Stromal cell of bone marrow (primary cell): ENCODE measurements at places on chromosomes 12 and 14.

GRCh38 chr12:105576261-105576660 lies 245.8 kb downstream of the C12orf75 start:
- DNase-seq = no peak

GRCh38 chr12:130825771-130826150 lies 13.3 kb downstream of the STX2 start:
- DNase-seq = no peak

GRCh38 chr12:49616533-49617219 lies 6.7 kb upstream of the PRPF40B start:
- no peak for DNase-seq

- DNase-seq = no peak
These were observed 139.7 kb downstream of the PRIMA1 start for GRCh38 chr14:93648440-93649168.

- no peak for DNase-seq
These were observed 23.8 kb downstream of the DNM1L start for GRCh38 chr12:32702946-32703345.

DNA sequence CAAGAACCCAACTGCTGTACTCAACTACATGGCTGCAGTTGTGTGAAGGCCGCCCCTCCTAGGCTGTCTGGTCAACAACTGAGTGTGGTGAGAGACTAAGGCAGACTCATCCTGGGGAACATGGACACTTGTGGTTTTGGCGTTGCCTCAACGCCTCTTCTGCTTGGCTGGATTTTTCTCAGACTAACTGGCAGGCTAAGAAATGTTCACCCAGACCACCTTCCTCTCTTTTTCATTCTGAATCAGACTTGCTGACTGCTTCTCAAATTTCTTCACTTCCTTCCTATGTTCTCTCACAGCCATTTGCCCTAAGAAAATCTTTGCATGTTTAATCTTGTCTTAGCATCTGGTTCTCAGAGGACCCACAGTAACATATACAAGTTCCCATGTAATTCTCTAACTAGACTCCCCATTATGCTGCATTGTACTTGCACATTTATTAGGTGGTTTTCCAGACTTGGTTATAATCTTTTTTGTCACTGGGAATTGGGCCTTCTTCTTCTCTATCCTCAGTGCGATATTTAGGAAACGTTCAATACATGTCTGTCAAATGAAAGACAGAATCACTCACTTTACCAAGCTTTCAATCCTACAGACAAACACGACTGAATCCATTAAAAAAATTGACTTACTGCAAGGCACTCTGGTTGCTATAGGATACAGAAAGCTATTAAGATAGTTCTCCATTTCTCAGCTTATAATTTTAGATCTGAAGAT lies 327.6 kb downstream of the CCER1 start:
- DNase-seq = no peak

DNA sequence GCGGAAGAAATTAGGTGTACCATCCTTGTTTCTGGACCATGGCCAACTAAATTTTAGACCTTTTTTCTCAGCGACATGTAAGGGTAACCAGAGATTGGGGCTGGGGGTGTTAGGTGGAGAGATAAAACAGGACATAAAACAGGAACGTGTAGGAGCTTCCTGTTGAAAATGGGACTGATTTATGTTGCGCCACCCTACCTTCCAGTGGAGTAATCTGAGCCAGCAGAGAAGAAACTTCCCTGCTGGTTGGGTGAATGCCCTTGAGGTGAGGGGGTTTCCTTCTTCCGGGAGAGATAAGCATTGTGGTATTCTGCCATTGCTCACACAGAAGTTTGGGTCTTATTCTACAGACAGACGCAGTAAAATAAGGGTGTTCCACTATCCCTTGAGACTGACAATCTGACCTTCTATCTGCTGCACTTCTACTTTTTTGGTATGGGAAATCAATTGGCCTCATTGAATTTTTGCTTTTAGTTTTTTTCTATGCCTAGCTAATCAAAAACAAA lies 417.6 kb downstream of the PCNX1 start:
- no peak for DNase-seq

DNA sequence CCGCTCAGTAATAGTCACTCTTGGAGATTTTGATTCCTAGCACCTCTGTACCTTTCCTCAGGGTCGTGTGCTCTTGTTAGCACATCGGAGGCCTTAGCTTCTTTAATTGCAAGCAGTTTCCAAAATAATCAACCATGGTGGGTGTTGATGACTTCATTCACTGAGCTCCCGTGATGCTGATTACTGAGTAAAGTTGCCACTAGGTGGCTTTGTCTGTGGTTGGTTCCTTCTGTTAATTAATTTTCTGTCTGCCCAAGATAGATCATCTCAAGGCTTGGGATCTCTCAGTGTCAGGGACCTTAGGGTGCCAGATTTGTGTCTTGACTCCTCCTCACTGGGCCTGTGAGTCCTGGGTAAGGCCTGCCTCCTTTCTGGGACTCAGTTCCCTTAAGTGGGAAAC lies 54.3 kb downstream of the PTPN11 start:
- no peak for DNase-seq

GRCh38 chr12:124664395-124665111 lies 97.1 kb upstream of the NCOR2 start:
- DNase-seq = no peak

GRCh38 chr12:40693207-40693821 lies 1.1 kb downstream of the CNTN1 start:
- DNase-seq = no peak

DNA sequence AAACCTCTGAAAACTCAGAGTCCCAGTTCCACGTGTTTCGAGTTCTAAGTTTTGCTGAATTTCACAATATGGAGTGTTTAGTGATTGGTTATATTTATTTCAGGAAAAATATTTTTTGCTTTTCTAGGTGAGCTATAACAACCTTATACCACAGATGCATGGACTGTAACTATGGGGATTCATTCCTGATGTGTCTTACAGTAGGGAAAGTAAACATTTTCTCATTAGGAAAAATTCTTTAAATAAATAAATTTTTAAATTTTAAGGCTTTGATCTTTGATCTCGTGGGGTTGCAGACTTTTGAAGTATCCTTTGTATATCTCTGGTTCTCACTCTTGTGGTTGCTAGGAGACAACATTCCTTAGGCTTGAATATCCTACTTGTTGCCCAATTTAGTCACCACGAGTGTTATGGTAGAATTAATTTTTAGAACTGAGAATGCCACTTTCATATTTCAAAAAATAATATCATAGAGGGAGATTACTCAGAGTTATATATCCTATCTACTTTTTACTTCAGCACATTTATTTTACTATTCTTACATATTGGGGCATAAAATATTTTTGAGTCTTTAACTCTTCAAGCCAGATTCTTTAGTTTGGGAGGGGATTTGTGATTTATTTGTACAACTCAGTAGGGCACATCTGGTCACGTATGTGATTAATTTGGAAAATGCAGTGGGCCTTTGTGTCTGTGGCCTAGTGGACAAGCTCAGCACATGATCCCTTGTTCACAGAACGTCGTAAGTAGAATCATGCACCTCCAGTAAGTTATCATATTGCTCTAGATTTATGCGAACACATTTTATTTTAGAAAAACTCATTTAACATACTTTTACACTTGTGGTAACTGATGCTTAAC lies 224.0 kb downstream of the TTC6 start:
- peak; percentile 74 for DNase-seq

- no peak for DNase-seq
These were observed 45.9 kb downstream of the LGMN start for GRCh38 chr14:92702441-92702918.

GRCh38 chr14:80323038-80323665 lies 111.8 kb upstream of the DIO2 start:
- DNase-seq = no peak

GRCh38 chr14:83706231-83706954 lies 1823.6 kb upstream of the FLRT2 start:
- no peak for DNase-seq

GRCh38 chr12:2510045-2510444 lies 284.7 kb upstream of the FKBP4 start:
- DNase-seq = no peak

GRCh38 chr12:115013236-115013981 lies 329.4 kb upstream of the TBX3 start:
- no peak for DNase-seq

GRCh38 chr14:61343991-61344405 lies 22.6 kb downstream of the PRKCH start:
- no peak for DNase-seq

DNA sequence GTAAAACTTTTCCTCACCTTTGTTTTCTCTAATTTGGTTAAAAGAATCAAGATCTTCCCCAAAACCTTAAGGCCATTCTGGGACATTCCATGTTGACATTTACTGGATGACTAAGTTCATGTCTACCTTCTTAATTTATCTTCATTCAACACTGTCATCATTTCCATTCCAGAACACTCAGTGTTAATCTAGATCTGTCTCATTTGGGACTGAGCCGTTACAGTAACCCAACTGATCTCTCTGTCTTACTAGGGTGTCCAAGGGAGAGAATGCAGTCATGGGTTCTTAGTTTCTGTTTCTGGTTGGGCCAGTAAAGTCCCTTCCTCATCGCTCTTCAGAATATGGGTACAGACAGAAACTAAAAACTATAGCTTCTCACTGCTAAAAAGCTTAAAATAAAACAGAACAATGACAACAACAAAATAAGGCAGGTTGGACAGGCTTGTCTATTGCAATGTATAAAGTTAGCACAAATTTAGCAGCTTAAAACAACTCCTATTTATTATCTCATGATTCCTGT lies 144.8 kb downstream of the ASCL1 start:
- no peak for DNase-seq

DNA sequence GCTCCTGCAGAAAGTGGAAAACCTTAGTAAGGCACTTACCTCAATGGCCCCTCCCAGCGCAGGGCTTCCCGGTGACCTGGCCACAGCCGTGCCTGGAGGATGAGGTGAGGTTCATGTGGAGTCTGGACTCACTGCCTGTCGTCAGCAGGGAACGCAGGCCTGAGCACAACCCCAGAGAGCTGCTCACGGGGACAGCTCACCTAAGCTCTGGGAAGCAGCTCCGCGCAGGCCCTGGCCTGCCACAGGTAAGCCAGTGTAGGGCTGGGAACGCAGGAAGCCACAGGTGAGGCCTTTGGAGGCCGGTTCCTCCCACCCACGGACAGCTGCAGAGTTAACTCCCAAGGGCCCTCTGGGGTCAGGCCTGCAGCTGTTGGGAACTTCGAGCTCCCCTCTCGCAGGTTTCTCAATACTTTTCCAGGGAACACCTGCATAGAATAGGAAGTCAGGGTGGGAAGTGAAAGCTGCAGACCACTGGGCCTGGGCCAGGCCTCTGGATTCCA lies 32.7 kb downstream of the ANAPC7 start:
- DNase-seq = no peak

DNA sequence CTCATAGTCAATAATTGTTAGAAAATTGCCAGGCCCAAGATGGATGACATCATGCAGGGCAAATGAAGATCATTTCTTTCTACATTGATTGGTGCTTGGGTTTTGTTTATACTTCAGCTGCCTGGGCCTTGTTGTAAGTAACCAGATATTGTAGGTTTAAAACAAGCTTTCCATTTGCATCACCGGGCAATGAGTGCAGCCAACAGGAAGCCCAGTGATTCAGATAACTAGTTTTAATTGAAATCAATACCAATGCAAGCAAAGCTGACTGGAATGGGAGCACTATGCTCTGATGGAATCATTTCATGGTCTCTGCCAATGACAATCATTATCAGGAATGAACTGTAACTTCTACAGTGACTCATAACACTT lies 279.3 kb downstream of the DUSP6 start:
- DNase-seq = peak; percentile 96

GRCh38 chr12:42887657-42888056 lies 298.1 kb upstream of the PRICKLE1 start:
- no peak for DNase-seq

GRCh38 chr14:38001501-38001900 lies 206.2 kb upstream of the SSTR1 start:
- no peak for DNase-seq

GRCh38 chr12:6460751-6461371 lies 9.0 kb downstream of the TAPBPL start:
- no peak for DNase-seq

- no peak for DNase-seq
These were observed 8.8 kb upstream of the BICDL1 start for GRCh38 chr12:119980242-119980641.

- DNase-seq = no peak
These were observed 20.9 kb upstream of the NUDT14 start for GRCh38 chr14:105201925-105202513.

DNA sequence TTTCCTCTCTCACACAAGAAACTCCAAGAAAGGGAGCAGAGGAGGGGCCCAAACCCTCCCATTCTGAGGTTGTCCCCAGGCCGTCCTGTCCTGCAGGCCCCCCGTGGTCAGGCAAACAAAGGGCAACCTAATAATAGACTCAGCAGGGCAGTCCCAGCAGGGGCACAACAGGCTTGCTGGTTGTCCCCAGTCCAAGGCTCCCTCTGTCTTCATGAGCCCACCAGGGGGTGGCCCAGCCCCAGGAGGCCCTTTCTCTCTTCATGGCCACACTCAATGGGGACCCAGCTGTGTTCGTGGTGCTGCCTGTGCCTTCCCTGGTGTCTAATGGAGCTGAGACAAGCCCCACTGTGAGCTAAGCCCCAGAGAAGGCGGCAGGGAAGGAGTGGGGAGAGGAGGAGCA lies 359.9 kb downstream of the ADGRD1 start:
- DNase-seq = no peak

DNA sequence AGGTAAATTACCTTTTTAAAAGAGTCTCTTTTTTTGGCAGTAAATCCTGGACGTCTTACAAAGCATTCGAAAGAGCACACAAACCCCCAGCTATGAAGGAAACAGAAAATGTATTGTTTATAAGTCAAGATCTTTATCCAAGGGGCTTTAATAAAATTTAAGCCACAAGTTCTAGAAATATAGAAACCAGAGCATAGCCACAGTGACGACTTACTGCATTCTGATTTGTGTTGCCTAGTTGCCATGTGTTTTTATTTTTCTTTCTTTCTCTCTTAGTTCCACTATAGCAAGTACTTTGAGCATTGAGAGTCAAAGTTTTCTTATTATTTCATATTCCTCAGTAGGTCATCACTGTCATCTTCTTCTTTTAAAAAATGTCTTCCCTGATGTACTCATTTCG lies 47.8 kb upstream of the TBPL2 start:
- DNase-seq = no peak

DNA sequence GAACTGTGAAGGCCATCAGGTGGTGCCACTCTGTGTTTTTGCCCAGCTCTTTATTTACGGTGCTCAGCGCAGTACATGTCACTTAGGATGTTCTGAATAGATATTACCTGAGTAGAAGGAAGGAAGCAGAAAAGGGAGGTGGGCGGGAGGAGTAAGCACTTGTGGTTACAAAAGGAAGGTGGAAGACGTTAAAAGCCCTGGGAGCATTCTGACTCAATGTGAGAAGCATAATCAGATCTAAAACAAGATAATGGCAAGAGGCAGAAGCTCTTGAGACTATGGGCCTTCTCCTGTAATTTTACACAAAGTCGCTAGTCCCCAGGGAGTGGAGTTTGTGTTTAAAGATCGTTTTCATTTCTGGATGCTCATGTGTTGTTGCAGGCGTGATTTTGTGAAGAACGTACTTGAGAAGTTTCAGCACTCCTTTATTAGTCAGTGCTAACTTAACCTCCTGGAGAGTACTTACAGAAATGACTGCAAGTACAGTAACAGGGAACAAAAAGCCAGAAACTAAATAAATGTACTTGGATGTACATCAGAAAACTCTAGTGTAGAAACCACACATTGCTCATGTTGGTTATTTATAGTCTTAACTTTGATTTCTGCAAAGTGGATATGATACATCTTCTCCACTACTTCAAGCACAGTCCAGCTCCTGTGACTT lies 1523.5 kb downstream of the AACS start:
- DNase-seq = peak; percentile 41
